ENCODE measurements at places on chromosomes 1 and 21.

DNA sequence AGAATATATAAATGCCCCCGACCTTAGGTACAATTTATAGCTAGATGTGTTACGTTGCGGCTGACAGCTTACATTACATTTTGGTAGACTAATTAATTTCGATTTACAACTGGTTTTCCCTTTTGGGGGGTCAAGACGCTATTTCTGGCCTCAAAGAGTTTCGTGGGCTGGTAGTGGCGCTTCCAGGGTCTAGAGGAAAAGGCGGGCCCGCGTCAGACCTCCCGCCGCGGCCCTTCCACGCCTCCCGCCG, 391 bp downstream of the IFT25 start:
- no peak for DNase-seq

- no peak for DNase-seq
These were observed at the start of gene KCNQ4 for GRCh38 chr1:40783001-40783905. KCNQ4 (plus strand) TSS chr1:40783787; CDS start chr1:40784094, 307 bp downstream.

- DNase-seq = no peak
These were observed 202.3 kb upstream of the GALNT2 start for GRCh38 chr1:229864686-229865230.

GRCh38 chr21:33942426-33942825, 26.8 kb upstream of the ATP5PO start:
- no peak for DNase-seq

DNA sequence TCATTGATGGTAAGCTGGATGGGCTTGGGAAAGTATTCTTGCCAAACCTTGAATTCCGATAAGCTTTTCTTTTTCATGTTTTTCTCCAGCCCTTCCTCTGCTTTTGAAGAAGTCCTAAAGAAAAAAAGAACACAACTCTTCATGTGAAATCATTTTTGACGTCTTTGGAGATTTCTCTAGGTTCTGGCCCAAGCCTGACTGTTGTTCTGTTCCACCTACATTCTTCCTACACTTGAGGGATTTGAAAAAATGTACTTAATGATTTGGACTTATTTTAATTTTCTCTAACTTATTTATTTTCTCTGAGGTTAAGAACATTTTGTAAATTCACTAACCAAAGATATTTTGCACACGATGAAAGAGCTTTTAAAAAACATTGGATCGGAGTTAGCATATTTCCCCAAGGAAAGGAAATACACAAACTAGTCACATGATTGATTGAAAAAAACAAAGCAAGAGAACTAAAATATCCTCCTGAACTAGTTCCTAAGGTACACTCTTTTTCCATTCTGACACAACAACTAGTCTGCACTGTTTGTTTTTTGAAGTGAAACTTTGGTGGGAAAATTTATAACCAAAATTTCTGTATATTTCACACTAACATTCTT, 82.3 kb downstream of the LTN1 start:
- no peak for DNase-seq

DNA sequence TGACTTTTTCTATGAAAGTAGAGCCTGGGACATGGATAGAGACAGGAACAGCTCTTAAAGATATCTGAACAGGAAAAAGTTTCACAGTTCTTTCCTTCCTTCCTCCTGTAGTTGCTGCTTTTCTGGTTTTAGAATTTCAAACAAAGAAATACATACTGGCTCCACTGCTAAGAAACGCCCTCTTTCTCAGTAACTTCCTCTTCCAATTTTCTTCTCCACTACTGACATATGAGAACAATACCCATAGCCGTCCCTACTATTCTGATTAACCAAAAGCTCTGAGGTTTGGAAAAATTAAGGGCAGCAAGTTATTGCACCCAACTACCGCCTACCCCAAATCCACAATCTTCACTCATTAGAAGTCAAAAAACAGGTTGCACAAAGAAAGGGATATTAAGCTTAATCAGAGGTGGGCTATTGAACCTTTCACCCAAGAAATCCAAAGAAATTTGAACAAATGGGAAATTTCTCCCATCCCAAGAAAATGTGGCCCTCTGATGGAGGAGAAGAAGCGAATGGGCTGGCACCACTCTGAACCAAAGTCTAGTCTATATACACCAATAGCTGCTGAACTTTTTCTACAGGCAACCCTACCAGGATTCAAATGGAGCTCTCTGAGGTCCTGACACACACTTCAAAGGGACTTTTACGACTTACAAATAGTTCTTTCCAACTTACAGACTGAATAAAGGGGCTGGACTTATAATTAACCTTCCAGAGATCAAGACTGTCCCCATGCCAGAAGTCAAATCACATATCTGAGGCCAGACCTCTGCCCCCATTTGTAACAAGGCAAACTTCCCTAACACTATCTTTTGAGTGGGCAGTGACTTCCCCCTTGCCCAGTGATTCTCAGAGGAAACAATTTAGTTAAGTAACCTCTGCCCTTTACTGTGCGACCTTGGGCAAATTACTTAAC, 1.7 kb downstream of the WASF2 start:
- no peak for DNase-seq

GRCh38 chr21:31887391-31887841, 14.6 kb downstream of the HUNK start:
- DNase-seq = no peak

GRCh38 chr21:34887105-34887442, 162.0 kb downstream of the RUNX1 start:
- no peak for DNase-seq

GRCh38 chr1:229130028-229130668, 140.8 kb upstream of the RAB4A start:
- DNase-seq = no peak

- no peak for DNase-seq
These were observed 143.8 kb upstream of the KCTD3 start for GRCh38 chr1:215423288-215423687.

GRCh38 chr21:44764319-44765230, 37.0 kb downstream of the UBE2G2 start:
- no peak for DNase-seq

DNA sequence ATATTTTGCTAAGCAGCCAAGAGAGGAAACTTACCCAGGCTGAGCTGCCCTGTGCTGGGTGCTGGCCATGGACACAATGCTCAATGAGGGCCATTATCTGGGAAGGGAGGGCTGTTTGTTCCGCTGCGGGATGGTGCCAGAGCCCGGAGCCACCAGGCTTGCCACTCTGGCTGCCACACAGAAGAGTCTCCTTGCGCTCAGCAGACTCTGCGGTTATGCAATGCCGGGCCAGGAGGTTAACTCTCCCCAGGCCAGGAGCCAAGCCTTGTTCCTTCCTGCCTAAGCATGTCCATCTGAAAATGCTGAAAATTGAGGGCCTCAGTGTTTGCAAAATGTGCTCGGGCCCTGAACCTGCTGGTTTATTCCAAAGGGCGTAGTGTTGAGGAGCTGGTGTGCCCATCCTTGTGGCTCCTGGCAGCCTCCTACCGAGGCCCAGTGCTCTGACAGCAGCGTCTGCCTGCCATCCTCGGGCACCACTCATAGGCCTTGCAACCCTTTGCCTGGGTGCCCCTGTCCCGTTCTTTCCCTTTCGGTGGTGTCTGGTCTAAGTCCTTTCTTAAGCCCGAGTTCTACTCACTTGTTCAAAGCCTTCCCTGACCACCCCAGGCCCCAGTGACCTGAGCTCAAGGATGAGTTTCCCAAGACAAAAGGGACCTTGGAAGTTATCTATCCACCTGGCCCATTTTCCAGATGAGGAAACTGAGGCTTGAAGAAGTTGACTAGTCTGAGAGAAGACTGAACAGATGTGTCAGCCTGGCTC, 133.8 kb upstream of the EDN2 start:
- no peak for DNase-seq

- no peak for DNase-seq
These were observed 399.9 kb downstream of the HHAT start for GRCh38 chr1:210728437-210729149.

- no peak for DNase-seq
These were observed 6.1 kb downstream of the FAM3B start for GRCh38 chr21:41322496-41323382.

DNA sequence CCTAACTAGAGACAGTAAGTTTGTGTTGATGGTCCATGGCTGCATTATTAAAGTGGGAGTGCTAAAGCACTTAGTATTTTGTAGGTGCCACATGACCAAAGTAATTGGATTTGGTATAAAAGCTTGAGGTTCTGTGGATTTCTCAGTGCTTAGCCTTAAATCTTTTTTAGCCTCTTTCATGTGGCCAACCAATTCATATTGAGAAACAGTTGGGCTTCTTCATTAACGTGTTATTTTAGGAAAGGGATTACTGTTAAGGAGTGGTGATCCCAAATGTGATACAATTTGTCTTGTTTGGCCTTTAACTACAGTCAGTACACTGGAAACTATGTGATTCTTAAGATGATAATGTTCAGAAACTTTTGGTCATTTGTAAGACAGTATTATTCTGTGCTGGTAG, 25.5 kb downstream of the MAN1A2 start:
- no peak for DNase-seq

GRCh38 chr1:201212056-201212455, 21.4 kb downstream of the IGFN1 start:
- DNase-seq = no peak

DNA sequence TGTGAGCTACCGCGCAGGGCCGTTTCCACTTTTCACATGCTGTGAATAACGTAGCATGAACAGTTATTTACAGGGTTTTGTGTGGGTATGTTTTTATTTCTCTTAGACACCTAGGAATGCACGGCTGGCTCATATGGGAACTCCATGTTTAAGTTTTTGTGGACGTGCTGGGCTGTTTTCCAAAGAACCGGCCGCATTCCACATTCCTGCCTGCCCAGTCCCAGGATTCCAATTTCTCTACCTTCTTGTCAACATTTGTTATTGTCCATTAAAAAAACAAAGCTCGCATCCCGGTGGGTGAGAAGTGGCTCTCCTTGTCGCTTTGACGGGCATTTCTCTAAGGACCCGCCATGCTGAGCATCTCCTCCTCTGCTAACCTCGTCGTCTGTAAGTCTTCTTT, 47.1 kb upstream of the LRRC3 start:
- DNase-seq = no peak

- DNase-seq = no peak
These were observed 21.0 kb downstream of the RAVER2 start for GRCh38 chr1:64765826-64766225.

DNA sequence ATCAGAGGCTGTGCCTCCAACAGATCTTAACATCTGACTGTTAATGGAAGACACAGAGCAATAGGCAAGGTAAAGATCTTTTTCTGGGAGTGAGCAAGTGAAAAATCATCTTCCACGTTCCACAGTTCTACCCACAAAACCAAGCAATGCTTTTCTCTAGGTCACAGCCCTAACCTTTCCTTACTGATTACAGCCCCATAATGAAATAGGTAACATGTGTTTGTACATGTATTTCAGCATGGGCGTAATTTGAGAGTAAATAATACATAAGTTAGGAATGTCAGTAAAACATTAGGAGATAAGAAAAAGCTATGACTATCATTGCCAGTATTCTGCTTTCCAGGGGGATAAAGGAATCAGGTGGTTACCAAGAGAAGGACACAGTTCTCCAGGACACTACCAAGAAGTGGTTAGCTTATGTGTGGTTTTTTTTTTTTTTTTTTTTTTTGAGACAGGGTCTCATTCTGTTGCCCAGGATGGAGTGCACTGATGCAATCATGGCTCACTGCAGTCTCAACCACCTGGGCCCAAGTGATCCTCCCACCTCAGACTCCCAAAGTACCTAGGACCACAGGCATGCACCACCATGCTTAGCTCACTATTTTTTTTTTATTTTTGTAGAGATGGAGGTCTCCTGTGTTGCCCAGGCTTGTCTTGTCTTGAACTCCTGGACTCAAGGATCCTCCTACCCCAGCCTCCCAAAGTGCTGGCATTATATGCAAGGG, 72.0 kb downstream of the DAP3 start:
- no peak for DNase-seq

DNA sequence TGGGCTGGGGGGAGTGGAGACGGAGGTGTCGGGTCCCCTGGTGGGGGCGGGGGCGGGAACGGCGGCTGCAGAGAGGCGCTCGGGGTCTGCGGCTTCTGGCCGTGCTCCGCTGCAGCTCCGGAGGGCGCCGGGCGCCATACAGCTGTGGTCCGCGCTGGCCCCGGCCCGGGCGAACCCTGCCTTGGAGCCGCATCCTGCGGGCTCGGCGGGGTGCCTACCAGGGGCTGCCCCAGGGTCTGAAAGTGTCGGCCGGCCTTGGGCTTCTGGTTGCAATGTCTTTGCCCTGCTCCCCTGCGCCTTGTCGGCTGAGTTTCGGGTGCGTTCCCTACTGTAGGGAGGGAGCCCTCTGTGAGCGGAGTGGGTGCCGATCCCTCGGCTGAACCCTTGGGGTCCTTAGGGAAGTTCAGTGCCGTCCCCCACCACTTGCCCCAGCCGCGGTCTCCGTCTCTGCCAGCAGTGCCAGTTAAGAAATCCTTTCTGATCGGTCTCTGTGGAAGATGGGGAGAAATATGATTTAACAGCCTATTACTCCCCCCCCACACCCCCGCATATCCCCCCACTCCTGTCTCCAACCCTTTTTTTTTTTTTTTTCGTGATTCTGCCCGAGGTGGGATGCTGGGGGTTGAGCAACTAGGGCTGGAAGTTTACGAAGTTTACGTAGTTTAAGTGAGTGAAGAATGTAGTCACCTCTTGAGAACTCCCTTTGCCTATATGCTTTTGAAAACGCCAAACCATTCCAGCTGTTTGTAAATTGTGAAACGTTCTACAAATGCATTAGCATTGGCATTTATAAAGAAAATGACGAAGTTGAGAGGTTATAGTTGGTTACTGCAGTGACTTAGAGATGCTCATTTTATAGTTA, 588 bp downstream of the NEXN start:
- peak; percentile 39 for DNase-seq

- DNase-seq = no peak
These were observed 158.7 kb downstream of the PEX14 start for GRCh38 chr1:10633416-10633815.

DNA sequence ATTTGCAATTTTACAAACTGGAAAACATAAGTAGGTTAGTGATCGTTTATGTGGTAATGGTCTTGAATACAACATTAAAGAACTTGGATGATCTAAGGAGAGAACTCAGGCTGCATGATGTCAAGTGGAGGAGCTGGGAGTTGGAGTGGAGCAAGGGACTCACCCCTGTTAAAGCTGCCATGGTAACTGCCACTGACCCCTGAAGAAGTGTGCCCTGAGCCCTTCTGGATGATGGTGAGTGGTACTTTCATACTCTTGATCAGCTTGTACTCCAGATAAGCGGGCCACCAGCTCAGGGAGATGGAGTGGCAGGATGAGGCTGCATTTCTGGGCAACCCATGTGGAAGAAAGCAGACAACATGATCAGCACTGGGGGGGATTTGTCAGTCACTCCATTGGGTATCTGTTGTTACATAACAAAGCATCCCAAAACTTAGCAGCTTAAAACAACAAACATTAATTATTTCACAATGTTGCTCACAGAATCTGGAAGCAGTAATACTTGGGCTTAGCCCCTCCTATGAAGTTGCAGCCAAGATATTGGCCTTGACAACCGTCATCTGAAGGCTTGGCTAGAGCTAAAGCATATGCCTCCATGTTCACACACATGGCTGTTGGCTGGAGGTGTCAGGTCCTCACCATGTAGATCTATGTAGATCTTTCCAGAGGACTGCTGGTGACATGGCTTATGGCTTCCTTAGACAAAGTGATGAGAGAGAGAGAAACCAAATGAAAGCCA, 213.8 kb downstream of the DUSP10 start:
- DNase-seq = no peak

Measured in GM10248 (cell line).